GDM1 (cell line): ENCODE measurements at places on chromosomes 6 and 20.

- DNase-seq, result no peak
These were observed 1283.3 kb upstream of the GJE1 start for GRCh38 chr6:140849456-140849855.

GRCh38 chr6:13362412-13362811 is 34.1 kb upstream of the TBC1D7 start:
- DNase-seq, result no peak

DNA sequence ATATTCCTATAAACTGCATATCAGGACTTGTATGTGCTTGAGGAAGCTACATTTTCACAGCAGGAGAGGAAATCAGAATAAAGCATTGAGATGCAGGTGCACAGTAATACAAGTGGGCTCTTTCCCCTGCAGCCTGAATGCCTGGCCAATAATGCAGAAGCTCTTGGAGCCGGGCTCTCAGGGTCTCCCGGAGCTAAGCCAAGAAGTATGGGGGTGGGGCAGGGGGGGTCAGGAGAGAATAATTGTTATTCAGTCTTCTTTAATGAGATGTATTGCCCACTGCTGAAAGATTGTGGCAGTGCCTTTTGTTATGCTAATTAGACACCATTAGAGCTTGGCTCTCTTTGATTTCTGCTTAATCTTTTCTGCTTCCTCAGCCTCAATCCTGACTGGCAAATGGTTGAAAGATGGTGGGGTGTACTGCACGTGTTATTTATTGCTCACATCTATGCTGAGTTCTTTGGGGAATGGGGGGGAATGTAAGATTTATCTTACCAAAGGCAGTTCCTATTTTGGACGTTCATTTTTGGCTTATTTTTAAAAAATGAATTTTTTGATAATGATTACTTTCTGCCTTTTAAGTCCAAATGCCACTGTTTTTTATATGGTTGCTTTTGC is 407.6 kb upstream of the SOX4 start:
- DNase-seq, result no peak

- DNase-seq, result no peak
These were observed 593 bp downstream of the DNMT3B start for GRCh38 chr20:32762754-32763201.

DNA sequence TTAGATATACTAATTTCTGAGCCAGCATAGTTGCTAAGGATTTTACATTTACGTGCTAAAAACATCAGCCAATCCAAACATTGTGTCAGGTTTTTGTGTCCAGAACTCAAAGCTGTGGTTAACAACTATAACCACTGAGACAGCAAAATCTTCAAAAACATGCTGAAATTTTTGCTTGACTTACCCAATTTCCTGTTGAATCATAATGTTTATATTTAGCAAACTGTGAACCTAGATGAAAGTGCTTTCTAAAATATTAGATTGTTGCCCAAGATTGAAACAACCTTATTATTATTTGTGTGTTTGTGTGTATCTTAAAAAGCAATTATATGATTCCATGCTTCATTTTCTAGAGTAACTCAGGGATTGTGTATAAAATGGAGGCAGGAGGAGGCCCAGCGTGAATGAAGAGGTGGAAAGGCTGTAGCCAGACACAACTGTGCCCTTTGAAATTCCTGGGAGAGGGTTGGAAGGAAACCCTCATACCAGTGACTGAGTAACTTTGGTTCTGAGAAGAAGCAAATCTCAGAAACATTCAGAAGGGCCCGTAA is 48.0 kb downstream of the ARMC2 start:
- DNase-seq, result no peak
